Stimulated activated CD8-positive, alpha-beta memory T cell treated with anti-CD3 and anti-CD28 coated beads, Interleukin-4, amount 100 ng/mL, for 1 hour (primary cell): ENCODE measurements at places on chromosomes 1 and 21.

GRCh38 chr21:33477066-33477465 lies 2.7 kb downstream of the TMEM50B start:
- DNase-seq = no peak

DNA sequence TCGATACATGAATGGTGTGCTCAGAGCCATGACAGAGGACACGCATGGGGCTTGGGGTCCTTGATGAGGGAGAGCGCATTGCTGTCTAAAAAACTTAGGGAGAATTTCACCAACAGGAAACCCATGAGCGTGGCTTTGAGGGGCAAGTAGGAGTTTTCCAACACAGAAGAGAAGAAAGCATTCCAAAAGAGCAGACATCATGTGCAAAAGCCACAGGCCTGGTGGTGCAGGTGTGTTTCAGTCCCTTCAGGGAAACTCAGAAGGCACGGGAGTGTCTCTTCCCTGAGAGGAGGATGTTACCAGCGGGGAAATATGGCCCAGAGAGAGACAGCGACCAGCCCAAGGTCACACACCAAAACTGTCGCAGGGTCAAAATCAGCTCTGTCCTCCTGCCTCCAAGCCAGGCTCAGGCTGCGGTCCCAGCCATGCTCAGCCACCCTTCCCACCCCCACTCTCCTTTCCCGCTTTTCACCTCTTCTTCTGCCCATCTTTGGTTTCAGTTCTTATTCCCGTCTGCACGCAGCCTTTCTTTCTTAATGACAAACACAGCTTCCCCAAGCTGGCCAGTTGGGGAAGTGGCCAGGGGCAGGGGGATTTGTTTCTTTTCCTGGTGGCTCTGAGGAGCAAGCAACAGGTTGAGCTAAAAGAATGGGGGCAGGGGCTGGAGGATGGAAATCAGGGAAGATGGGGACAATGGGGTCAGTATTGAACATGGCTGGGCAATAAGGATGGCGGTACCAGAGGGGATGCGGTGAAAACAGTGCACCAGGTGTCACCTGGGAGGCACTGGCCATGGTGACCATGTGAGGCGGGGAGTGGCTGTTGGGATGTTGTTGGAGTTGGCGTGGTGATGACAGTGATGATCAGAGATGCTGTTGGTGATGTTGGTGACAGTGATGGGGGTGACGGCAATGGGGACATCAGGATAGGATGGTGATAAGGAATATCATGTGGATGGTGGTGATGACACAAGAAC lies 10.3 kb downstream of the LAPTM5 start:
- no peak for DNase-seq

DNA sequence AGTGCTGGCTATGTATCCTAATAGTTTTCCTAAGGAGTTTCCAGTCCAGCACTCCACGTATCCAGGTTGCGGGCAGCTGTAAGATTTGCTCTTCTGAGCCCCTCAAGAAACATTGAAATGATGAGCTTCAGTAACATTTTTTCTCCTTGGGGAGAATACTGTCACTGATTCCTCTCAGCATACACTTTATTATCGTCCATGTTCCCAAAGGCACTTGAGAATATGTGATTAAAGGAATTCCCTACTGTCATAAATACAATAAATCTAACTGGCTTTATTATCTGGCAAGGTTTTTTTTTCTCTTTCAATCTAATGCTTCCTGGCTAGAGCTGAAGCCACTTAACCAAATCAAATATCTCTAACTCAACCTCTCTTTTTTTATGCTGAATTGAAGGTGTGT lies 359.2 kb upstream of the PKN2 start:
- DNase-seq = no peak

DNA sequence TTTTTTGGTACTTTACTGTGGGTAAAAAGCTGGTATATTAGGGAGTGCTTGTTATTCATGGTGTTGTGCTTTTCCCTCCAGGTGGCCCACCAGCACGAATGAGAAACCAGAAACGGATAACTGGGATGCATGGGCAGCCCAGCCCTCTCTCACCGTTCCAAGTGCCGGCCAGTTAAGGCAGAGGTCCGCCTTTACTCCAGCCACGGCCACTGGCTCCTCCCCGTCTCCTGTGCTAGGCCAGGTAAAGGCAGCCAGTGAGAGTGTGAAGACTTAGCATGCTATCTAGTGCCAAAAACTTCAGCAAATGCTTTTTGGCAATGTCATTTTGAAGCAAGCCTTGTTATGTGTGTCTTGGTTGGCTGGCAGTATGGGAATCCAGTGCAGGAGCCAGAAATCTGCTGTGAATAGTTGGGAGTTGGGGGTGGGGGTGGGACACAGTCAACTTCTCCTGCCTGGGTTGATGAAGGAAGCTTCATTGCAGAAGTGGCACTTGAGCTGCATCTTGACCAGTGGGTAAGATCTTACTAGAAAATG lies 101.7 kb downstream of the ATP5PO start:
- no peak for DNase-seq

GRCh38 chr1:56301791-56302190 lies 277.6 kb downstream of the PLPP3 start:
- DNase-seq = no peak

DNA sequence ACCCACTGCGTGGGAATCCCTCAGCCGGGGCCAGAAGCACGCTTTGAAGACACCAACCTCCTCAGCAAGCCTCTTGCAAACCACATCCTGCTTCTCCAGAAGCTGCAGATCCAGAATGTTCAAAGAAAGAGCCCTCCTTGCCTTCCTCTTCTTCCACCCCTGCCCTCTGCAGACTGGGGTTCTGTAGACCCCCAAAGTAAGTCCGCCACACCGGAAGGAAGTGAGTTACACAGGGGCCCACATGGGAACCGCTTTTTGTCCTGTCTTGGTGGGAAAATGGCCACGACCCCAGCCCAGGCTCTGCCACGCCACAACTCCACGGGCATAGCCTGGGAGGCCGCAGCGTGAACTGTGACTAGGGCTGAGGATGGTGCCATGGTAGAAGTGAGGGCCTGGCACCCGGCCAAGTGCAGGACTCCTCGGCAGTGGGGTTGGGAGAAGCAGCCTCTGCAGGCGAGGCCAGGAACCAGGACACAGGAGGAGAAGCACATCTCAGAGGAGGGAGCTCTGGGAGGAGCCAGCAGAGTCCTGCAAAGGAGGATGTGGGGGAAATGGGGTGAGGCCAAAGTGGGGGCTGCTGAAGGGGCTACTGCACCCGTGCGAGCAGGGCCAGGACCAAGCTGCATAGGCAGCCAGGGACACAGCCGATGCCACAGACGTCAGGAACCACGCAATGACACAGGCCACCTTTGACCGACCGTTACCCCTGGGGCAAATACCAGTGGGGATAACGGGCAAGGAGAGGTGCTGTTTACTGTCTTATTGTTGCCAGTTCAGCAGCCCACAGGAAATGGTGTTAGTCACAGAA lies 30.9 kb downstream of the PDE9A start:
- no peak for DNase-seq

DNA sequence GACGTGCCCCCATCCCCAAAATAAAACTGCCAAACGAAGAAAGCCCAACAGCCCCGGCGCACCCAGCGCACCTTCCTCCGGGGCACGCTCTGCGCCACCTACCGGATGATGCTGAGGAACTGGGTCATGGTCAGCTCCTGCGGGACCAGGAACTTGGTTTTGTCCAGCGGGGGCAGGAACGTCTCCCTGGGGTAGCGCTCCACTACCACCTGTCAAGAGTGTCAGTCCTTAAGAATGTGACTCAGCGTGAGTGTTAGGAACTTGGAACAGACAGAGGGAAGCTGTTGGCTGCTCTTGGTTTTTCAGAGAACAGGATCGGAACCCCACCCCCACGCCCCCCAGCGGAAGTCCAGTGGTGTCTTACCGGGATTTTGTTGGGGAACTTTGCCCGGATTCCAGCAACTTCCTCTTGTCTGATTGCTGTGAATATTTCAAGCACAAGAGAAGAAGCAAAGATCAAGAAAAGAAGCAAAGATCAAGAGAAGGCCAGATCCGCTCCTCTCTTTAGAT lies 431 bp downstream of the MAP1LC3C start:
- peak; percentile 22 for DNase-seq

DNA sequence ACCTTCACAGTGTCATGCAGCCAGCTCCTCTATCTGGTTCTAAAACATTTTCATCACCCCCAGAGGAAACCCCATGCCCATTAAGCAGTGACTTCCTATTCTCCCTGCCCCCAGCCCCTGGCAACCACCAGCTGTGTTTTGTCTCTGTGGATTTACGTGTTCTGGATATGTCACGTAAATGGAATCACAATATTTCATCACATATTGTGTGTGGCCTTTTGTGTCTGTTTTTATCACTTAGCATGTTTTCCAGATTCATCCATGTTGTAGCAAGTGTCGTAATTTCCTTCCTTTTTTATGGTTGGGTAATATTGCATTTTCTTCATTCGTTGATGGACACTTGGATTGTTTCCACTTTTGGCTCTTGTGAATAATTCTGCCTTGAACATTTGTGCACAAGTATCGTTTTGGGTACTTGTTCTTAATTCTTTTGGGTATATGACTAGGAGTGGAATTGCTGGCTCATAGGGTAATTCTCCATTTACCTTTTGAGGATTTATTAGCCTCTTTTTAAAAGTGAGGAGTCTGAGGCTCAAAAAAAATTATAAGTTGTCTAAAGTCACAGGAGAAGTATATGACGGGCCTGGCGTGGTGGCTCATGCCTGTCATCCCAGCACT lies 127.0 kb downstream of the MRPS6 start:
- no peak for DNase-seq

GRCh38 chr1:14292520-14292919 lies 306.0 kb upstream of the KAZN start:
- no peak for DNase-seq

DNA sequence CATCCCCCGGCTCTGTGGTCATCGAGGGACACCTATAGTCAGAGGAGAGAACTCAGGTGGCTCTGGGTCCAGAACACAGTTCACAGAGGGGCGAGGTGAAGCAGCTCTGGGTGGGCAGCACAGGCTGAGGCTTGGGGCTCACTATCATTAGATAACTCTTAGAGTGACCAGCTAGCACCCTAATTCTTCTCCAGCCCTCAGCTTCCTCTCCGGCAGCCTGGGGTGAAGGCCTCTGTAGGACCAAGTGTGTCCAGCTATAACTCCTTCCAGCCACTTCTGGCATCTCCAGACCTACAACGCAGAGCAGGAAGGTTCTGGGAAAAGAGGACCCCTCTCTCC lies 1.4 kb downstream of the ARTN start:
- no peak for DNase-seq

- peak; percentile 23 for DNase-seq
Observed at GRCh38 chr1:26723013-26723991, 27.5 kb downstream of the ARID1A start.

DNA sequence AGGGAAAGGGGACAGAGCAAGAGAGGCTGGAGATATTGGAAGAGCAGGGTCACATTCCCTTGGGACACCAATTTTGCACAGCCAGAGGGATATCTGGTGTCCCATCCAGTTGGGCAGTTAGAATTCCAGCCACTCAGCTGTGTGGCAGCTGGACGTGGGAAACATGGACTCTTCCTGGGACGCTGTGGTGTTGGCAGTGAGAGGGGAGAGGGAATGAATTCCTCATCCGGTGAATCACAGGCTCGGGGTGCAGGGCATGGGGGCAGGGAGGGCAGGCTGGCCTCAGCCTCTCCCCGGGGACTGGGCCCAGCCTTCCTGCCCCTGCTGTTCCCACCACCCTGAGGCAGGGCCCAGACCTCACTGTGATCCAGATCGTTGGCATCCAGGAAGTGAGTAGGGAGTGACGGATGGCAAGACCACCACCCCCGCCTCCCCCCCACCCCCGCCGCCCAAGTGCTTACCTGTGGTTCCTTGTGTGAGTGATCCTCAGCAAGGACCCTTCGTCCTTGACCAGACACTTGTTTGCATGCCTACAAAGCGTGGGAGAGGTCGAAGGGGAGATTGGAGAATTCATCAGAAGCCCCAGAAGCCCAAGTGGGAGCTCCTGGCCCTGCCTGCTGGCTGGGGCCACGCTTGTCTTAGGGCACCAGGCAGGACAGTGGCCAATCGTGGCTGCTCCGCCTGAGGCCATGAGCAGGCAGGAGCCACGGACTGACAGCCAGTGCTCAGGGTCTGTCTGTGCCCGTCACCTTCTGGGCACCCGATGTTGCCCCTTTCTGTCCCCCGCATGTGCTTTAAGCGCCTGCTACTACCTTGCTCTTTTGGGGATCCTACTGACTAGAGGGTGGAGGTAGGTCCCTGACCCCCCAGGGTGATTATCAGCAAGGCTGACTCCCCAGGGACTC lies 8.7 kb downstream of the WNT3A start:
- no peak for DNase-seq

DNA sequence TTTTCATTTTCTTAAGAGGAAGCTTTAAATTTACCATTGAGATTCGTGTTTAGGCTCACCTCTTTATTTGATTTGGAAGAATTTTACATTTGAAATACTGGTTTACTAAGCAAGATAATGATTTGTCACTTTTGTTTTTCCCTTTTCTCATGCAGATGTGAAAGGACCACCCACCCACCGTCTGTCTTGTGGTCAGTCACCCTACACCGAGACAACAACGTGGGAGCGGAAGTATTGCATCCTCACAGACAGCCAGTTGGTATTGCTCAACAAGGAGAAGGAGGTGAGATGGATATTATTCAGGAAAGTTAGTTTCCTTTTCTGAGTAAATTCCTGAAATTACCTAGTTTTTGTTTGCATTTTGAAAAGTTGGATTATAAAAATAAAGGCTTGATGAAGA lies 189.5 kb downstream of the RASAL2 start:
- DNase-seq = no peak

- DNase-seq = no peak
Observed at GRCh38 chr1:78088015-78088414, 42.2 kb downstream of the GIPC2 start.

DNA sequence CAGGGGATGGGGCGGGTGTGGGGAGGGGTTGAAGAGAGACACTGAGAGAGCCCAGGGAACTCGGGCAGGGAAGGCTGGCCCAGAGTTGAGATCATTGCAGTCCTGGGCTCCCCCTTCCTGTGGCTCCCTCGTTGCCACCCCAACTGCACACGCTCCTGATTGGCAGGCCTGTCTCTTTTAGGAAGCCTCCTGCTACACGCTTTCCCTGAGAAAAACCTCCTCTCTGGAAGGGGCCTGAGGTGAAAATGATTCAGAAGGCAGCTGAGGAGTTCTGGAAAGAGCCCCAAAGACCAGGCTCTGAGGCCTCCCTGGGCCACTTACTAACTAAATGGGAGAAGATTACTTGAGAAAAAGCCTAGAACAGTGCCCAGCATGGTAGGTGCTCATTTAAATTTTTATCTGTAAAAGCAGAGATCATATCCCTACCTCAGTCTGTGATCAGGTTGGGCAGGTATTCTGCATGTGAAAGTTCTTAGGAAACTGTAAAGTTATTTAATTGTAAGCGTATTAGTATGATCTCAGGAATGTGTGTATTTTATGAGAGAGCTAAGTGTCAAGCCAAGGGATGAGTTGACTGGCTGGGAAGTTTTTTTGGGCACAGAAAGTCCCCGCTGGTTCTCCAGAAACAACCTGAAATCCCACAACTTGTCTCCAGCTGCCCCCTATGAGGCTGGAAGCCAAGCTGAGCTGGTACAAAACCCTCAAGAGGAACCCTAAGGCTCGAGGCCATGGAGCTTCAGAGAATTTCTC lies 65.2 kb upstream of the EPS8L3 start:
- DNase-seq = no peak

DNA sequence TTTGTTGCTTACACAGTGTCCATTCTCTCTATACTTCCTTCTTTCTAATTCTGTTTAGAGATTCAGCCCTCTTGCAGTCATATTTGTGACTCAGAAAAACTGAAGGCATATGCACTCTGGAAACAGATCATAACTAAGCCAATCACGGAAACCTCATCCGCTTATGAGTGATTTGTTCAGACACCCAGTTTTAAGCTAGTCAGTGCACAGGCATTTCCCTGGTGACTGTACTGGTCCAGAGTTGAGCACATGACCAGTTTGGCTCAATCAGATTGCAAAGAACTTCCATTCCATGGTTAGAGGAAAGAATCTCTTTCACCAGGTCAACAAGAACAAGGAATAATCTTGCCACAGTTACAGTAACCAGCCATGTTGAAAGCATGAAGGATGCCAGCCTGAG lies 69.2 kb upstream of the SGIP1 start:
- no peak for DNase-seq

GRCh38 chr1:111958851-111959250 lies 30.6 kb downstream of the KCND3 start:
- no peak for DNase-seq
